ENCODE measurements at places on chromosomes 1 and 21.

DNA sequence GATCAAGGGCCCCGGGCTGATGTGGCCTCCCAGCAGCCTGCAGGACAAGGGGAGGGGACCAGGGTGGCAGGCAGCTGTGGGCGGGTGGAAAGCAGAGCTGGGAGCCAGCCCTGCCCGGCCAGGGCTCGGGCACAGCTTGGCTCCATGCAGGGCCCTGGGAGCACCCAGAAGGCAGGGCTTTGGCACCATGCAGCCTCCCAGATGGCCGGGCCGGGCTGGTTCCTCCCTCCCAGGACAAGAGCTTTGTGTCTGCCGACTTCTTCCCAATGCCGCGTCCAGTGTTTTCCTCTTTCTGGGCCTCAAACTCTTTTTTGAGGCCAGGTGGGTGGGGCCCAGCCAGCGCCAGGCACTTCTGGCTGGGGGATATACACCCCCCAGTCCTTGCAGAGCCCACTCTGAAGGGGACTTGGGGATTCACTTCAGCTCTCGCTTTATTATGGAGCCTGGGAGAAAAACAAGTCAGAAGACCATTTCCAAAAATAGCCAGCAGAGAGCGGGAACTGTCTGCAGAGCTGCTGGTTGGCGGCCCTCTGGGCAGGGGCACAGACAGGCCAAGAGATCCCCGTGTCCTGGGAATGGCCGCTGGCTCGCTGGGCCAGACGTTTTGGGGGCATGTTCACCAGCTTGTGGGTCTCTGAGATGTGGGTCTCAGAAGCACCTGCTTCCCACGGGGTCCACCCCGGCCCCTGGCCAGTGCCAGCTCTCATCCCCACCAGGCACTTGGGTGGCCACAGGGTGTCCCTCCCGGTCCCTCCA lies 103.8 kb upstream of the ARHGEF16 start:
- no peak for DNase-seq

DNA sequence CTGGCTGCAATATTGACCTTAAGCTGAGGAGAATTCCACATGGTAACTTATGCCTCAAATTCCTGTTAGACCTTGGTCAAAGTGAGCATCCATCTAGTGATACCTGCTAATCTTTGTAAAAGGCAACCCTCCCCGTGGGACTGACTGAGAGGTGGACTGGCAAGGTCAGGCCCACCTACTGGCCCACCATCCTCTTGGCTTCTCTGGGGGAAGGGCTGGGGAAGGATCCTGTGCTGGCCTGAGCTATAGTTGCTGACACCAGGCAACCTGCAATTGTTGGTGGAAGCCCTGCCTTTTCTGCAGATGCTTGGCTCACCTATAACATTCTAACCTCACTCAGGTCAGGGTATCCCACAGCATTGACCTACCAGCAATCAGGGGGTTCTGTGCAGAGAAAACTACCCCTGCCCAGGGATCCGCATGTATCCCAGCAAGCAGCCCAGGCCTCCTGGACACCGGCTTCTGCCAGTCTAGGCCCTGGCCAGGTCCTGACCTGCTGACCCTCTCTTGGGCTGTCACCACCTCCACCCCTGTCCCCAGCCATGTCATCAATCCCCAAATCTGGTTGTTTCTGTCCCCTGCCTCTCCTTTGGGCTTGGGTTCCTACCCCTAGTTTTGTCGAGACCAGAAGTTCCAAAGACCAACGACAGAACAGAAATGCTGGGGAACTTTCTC lies 108.1 kb upstream of the EDN2 start:
- DNase-seq = no peak

DNA sequence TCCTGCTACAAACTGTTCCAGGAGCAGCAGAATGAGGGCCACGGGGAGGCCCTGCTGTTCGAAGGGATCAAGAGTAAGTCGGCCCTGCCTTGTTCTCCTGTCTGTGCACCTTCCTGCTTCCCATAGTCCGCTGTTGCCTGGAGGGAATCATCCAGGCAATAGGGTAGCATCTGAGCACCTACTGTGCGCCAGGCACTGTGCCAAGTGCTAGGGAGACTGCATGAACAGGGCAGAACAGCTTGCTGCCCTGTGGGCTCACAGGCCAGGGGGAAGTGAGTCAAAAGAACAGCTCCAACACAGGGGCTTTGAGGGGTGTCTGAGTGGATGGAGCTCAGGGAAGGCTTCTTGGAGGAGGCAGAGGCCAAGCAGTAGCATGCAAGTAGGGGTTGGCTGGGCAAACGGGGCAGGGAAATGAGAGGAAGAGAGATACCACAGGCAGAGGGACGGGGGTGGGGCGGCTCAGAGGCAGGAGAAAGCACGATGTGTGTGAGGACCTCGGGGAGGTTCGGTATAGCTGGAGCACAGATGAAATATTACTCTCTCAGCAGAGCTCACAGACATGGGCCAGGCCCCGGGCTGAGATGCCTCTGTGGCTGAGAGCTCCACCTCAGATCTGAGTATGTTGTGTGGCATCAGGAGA lies 15.5 kb upstream of the PADI6 start:
- DNase-seq = no peak

DNA sequence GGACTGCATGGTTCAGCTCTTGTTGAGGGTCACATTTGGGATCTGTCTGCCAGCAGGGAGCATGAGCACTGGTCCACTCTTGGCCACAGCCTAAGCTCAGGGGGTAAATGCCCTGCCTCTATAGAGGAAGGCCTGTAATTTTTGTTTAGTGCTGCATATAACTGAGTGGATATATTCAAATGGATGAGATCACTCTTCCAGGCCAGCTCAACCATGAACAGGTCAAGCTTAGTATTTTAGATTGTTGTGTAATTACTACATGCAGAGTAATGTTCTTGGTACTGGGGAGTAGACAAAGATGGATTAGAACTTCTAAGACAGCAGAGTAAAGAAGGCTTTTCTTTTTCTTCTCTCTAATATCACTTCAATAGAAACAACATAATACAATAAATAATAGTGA lies 376.9 kb downstream of the GPATCH2 start:
- DNase-seq = no peak

DNA sequence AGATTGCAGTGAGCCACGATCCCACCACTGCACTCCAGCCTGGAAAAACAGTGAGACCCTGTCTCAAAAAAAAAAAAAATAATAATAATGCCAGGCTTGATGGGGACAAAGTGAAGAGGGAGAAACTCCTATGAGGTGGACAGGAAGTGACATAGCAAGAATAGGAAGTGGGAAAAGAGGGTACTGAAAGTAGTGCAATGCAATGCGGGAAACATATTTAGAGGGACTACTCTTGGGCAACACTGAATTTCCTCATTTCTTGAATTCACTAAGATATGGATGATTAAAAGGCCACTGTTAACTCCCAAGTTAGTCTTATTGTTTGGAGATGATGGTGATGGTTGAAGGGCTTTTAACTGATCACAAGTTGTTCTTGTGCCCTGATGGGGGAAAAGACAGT lies 21.6 kb upstream of the KCNA2 start:
- no peak for DNase-seq

- no peak for DNase-seq
Observed at GRCh38 chr1:116739371-116740012, 14.7 kb upstream of the CD2 start.

DNA sequence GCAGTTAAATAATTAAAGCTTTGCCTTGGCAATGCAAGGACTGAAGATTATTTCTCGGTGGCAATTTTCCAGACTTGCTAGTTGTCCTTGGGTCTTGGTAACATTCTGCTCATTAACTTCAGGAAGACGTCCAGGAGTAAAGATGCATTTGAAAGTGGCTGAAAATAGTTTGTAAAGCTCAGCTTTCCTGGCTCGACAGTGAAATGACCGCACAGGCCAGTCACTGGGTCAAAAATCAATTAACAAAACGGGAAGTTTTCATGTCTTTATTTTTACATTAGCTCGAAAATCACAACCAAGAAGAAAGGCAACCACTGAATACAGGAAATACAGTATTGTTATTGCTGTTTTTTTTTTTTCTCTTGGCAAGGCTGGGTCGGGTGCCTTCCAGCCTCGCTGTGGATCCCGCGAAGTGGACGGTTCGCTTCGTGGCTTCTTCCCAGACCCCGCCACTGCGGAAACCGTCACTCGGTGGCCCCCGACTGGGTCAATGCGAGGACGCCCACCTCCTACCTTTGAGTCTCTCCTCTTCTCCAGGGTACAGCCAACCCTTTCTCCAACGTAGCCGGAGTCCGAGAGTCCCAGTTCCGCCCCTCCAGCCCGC lies 479 bp upstream of the SNX7 start:
- no peak for DNase-seq

DNA sequence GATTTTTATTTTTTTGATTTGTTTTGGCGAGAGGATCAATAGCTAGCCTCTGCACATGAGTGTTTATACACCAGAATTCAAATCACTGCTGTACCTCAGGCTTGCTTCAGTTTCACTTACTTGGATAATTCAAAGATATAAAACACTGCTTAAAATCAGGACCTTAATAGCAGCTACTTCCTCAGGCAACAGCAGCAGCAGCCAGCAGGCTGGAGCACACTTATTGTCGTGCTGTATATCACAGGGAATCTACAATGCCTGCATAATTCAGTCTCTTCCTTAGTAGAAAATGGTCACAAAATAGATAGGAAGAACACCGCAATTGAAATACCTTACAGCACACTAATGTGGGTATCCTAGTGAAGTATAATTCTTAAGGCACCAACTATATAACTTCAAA lies 497.3 kb downstream of the NEGR1 start:
- no peak for DNase-seq
